Suppressor macrophage treated with lipopolysaccharide for 4 hours (primary cell): ENCODE measurements at places on chromosomes 11 and 22.

- DNase-seq, result no peak
Measured at GRCh38 chr11:11155962-11156815, 196.9 kb downstream of the CSNK2A3 start.

DNA sequence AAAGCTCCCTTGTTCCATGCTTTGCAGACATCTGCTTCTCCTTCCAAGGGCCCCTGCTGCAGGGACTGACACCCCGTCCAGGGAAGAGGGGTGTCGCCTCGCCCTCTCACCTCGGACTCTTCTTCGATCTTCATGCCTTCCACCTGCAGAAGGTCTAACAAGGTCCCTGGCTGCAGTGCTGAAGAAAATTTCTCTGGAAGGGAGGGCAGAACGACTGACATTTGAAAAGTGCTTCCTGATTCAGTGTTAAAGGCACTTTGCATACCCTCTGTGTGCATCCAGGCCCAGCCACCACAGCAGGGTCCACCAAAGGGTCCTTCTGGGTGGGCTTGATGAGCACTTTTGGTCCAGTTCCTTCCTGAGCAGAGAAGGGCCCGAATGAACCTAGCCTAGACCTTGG lies 28.1 kb downstream of the VPS37C start:
- DNase-seq, result no peak

GRCh38 chr22:50551160-50551752 lies 5.6 kb downstream of the KLHDC7B start:
- no peak for DNase-seq

DNA sequence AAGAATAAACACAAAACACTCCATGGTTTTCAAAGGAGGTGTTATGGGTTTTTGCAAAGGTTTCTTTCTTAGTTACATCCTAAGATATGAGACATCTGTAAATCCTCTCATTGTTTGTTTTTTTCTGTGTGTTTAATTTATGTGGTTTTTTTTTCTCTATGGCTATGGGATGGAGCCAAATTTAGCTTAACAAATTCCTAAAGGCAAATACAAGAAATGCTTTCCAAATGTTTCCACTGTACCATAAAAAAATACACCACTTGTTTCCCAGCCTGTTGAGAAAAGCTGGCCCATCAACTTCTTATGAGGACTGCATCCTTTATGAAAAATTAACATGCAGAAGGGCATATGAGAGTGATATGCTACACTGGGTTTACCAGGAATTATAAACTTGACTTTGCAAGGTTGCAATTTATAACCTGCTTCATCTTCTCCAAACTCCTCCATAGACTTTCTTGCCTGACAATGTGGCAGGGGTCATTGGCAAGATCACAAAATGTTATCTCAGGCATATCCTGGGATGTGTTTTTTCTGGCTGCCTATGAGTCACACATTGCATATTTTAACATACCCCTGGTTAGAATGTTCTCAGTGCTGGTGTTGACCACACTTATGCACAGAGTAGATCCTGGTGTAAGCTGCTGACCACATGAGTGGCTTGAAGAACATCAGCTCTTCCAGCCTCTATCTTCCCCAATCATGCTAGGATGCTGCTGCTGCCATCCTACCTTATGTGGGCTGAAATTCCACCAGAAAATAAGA lies 137.6 kb upstream of the TTC12 start:
- DNase-seq, result no peak

DNA sequence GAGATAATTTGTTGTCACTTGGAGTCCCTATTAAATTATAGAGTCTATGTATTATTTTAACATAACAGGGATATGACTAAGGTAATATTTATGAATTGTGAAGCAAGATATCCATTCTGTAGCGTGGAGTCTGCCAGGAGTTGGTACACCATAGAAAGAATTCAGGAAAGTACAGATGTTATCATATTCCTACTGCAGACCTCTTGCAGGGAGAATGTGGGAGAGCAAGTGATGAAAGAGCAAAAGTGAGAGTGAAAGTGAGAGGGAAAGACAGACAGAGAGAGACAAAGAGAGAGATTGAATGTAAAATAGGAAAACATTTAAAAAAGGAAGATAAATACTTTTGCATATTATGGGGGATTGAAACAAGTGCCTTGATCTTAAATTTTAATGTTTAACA lies 468.8 kb downstream of the CNTN5 start:
- no peak for DNase-seq

DNA sequence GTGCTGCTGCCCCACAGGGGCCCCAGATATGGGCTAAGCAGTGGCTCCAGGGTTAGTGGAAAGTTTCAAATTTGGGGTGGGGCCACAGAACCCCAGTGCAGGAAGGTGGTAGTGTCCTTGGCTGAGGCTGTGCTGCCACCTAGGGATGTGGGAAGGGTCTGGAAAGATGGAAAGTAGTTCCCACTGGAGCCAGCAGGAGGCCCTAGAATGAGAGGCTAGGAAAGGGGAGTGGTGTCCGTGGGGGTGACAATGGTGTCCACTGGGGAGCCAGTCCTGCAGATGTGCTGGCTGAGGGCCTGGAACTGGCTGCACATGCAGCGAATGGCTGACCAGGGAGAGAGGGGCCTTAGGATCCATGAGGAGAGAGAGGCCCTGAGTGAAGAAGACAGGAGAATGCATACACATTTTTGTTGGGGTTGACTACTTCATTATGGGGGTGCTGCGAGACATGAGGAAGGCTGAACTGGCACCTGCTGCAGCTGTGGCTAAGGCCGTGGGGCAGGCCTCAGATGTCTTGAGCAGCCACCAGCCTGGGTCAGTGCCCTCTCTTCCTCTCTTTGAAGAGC lies 21.1 kb downstream of the RFPL3 start:
- DNase-seq, result peak; percentile 42

DNA sequence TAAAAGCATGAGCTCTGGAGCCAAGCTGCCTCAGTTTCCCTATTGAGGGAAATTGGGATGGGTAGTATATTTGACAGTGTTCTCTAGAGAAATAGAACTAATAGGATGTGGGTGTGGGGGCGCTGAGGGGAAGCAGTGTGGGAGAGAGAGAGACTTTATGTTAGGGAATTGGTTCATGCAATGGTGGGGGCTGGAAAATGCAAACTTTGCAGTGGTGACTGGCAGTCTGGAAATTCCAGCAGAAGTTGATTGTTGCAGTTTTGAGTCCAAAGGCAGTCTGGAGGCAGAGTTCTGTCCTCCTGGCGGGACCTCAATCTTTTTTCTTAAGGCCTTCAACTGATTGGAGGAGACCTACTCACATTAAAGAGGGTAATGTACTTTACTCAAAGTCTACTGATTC lies 59.4 kb upstream of the SYT13 start:
- DNase-seq, result no peak

DNA sequence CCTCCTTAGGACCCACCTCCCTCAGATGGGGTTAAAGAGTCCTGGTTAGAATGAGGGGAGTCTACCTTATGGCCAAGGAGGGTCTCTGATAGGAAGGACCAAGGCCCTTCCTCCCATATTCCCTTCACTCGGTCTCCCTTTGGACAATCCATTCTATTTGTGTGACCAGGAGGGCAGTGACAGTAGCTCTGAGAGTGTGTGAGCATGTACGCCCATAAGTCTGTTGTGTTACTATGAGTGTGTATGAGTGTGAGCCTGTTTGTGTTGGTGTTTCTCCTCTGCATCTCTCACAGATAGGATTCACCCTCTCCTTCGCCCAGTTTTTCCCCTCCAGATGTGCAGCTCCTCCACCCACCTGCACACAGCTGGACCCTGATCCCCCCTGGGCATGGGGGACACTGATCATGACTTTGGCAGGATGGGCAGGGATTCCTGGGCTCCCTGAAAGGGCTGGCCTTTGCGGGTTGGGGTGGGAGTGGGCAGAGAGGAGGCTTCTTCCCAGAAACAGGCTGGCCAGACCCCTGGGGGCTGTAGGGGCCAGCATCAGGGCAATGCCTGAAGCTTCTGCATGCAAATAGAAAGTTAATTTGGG lies 14.5 kb downstream of the PHLDB1 start:
- DNase-seq, result no peak

GRCh38 chr22:18032455-18033101 lies 8.2 kb upstream of the MICAL3 start:
- no peak for DNase-seq

DNA sequence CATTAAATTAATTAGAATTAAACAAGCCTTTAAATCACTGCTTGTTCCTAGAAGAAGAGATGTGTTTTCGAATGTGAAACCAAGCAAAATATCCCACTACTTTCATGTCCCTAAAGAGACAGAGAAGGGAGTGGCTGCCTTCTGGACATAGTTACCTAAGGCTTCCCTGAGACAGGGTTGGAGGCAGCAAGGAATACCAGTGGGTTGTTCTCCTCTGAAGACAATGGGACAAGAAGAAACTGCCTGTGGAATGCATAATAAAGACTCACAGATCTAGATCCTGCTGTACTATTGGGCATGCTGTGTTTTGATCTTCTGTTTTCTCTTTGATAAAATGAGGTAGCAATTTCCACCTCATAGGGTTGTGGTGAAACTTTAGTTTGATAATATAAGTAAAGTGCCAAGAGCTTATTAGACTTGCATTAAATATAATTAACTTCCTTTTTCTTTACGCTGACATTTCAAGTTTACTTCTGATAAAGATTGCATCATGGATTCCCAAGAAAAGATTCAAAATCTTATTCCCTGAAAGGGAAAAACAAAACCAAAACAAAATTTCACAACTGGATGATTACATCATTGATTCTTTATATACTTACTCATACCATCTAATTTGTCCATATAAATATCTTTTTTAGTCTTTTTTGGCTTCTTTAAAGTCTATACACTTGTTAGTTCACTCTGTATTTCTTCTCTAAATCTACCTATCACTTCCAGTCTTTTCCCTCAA lies 621.3 kb downstream of the ETS1 start:
- DNase-seq, result peak; percentile 58

DNA sequence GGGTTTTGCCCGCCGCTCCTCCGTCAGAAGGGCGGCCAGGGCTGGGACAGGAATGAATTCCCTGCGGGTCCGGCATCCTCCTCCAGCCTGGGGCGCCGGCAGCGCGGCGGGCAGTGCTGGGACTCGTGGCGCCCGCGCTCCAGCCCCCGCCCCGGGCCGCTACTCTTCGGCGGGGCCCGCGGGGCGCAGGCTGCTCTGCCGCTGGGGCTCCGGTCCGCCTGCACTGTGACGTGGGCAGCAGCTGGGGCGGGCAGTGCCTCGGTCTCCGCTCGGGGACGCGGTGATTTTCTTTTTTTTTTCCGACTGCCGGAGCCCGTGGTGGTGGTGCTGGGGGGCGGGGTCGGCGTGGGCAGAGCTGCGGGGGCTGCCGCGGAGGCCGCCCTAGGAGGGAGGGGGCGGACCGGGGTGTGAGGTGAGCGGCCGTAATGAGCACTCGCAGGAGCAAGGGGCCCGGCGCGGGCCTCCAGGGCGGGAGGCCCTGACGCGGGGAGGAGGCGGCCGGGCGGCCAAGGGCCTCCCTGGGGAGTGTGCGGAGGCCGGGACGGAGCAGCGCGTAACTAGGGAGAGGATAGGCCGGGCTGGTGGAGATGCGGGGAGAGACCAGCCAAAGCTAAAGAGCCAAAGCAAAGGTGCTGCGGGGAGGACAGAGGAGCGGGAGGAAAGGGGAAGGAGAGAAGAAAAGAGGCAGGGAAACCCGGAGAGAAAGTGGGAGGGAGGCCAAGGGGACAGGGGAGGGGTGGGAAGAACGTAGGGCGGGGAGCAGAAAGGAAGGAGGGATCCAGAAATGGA lies 73.3 kb upstream of the ZBED5 start:
- peak; percentile 54 for DNase-seq

DNA sequence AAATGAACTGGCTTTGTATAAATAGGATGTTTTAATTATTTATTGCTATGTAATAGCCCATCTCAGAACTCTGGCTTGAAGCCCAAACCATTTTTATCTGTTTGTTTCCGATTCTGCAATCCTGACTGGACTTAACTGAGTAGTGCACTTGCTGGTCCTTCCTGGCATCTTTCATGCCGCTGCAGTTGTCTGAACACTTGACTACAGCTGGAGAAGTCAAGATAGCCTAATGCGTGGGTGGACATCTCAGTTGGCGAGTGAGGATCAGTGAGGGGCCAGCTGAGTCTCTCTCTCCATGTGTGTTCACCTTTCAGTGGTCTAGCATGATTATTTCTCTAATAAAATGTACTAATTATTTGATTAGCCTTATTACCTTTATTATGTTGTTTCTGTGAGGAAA lies 105.8 kb downstream of the PRMT3 start:
- DNase-seq, result no peak

- DNase-seq, result no peak
Measured at GRCh38 chr11:61279934-61280659, 15.0 kb downstream of the VWCE start.

DNA sequence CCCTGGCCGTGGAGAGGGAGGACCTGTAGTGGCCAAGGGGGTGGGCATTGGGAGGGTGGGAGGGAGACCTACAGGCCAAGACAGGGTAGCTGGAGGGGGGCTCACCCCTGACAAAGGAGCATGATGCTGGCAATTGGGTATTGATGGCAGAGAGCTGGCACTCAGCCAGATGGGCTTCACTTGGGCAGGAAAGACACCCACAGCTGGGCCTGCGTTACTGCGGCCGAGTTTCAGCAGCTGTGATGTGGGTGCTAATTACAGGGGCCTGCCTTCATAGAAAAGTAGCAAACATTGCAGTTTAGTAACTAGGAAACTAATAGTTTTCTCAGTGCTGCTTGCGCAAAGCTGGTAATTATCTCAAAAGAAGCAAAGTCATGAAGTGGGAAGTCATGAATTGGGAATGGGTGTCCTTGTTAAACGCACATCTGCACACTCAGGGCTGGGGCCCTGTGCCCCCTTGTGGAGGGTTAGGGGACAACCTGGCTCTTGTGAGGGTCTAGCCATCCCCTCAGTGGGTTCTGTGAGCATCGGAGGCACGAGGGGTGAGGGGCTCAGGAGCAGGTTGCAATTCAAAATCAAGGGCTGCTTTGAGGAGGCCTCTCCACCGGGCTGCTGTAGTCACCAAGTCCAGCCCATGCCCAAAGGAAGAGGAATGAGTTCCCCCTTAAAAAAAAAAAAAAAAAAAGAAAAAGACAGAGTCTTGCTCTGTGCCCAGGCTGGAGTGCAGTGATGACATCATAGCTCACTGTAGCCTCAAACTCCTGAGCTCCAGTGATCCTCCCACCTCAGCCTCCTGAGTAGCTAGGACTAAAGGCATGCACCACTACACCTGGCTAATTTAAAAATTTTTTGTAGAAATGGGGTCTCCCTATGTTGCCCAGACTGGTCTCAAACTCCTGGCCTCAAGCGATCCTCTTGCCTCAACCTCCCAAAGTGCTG lies 24.4 kb upstream of the TXNRD2 start:
- DNase-seq, result no peak
